ENCODE measurements at places on chromosomes 6 and 20. TPM values are rescaled to one million over a fixed set of nuclear protein-coding genes. Genes with fewer than 3 reads are reported as not detected.

DNA sequence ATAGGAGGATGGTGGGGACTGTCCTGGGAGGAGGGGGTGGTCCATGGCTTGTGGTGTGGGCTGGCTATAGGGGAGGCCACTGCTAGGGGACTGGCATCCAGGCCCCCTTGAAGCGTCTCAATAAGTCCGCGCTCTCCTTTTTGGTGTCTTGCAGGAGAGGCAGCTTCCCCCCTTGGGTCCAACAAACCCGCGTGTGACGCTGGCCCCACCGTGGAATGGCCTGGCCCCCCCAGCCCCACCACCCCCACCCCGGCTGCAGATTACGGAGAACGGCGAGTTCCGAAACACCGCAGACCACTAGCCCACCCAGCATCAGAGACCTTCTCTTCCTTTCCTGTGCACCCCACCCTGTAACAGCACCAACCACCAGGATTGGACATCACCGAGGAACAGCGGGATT is 2.8 kb upstream of the ZBTB9 start:
- DNase-seq = no peak

GRCh38 chr6:111563581-111563980 is 42.1 kb downstream of the TRAF3IP2 start:
- DNase-seq = no peak

- DNase-seq = no peak
These were observed 340 bp upstream of the VARS2 start for GRCh38 chr6:30913721-30914075.

DNA sequence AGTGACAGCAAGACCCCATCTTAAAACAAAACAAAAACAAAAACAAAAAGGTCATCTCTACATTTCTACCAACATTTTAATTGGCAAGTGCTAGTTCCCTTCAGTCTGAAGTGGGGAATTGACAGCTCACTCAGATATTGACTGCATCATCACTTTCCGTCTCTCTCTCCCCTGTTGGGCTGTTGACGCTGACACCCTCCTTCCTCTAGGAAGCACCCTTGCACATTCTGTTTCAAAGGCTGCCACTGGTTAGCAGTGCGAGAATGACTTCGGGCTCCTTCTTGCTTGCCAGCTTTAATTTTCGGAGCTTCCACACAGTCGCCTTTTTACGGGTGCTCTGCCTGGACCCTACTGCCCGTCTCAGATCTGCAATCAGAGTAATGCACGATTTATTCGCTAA is 96.6 kb upstream of the INSM1 start:
- DNase-seq = no peak

DNA sequence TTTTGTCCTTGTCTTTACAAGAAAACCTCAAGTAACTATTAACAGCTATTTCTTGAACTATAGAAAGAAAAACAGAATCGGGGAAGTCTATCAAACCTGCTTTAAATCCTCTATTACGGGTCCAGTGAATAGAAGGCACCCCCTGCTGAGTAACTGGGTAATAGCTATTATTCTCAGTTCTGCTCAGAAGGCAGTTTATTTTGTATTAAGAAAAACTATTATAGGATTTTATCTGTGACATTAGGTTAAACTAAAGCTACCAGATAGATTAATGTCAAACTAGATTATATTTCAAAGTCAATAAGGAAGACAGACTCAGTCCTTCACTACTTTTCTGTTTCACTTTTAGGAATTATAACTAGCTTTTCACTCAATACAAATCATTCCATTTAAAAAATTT is 93.7 kb downstream of the DST start:
- DNase-seq = peak; percentile 55

DNA sequence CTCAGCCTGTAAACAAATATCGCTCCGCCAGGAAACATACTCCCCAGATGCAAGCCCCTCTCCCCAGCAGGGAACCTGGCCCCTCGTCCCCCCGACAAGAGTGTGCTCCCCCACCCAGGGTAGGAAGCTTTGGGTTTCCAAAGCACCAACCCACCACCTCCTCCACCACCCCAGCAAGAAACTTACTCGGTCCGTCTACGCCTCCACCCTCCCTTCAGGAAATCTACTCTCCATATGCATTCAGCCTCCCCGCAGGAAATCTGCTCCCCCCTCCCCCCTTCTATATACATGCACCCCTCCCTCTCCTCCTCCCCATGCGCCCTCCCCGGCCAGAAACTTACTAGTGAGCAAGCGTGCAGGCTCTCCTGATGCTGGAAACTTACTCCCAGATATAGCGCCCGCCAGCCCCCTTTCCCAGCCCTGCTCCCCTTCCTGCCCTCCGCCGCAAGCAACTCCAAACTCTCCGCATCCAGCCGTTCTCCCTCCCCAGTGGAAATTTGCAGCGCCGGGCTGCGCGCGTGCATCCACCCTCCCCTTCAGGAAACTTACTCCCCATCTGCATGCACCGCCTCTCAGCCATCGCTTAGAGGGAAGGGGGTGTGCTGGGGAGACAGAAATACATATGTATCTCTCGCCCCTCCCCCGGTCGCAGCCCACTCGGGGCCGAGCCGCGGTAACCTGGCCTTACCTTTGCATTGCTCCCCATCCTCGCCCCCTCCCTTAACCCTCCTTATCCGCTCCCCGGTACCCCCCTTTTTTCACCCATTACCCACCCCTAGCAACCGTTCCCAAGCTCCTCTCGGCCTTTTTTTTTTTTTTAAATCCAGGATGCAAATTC is at the start of gene TRERF1:
Gene TRERF1, minus strand, starts transcription at position 594 of the 838 bp plus-strand sequence. CDS start 182,336 bp downstream, outside the sequence.
- DNase-seq = peak; percentile 10

- DNase-seq = no peak
These were observed 31.6 kb downstream of the TUBB2B start for GRCh38 chr6:3195695-3196497.

- no peak for DNase-seq
These were observed 71.8 kb upstream of the TMEM181 start for GRCh38 chr6:158488065-158488464.

DNA sequence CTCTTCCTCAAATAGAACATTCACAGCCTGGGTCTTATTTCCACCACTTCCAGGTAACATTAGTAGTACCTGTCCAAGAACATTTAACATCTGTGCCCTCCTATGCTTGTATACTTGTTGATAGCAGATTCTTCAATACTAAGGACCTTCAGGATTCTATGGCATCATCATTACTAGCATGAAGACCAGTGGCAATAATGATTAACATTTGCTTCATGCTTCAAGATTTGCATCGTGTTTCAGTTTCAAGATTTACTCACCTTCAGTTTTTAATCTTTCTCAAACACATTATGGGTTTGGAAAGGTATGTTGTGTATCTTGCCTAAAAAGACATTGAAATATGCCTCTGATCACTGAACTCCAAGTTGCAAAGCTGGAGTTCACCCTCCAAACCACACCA is 412.8 kb upstream of the NRSN1 start:
- no peak for DNase-seq

GRCh38 chr20:47795214-47795907 is 10.1 kb upstream of the SULF2 start:
- DNase-seq = no peak

GRCh38 chr6:56259234-56260077 is 12.1 kb upstream of the COL21A1 start:
- DNase-seq = peak; percentile 56

- DNase-seq = no peak
These were observed 488.4 kb downstream of the PREX1 start for GRCh38 chr20:48339190-48339985.

DNA sequence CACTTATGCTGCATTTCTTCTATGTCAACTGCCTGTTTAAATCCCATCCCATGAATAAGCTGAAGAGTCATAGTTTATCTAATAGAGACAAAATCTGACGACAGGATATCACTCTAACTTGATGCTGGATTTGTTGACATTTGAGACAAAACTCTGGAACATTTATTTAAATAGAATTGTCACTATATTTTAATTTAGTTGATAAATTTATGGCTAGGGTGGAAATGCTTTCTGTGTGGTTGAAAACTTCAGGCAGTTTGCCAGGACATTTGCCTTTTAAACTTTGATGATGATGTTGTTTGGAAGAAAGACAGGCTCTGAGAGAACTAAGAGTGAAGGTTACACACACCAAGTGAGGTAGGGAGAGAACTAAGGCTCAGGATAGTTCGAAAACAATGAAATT is 68.1 kb downstream of the GJA1 start:
- peak; percentile 49 for DNase-seq

TUBB1 gene
- total RNA-seq = not detected

DNAH8 gene
- total RNA-seq = not detected

SLC22A1 gene
- not detected for total RNA-seq

ARMH2 gene
- not detected for total RNA-seq

SPATA25 gene
- total RNA-seq = 0.51 TPM

IL17A gene
- total RNA-seq = not detected
